Sigmoid colon (tissue), 7 donors: ENCODE measurements at places on chromosomes 2 and 18. TPM values are rescaled to one million over a fixed set of nuclear protein-coding genes. Genes with fewer than 3 reads are reported as not detected.

Gene NIFK
- polyA plus RNA-seq = 23.4 TPM

Gene OR6B2
- not detected for polyA plus RNA-seq

Gene EDAR
- polyA plus RNA-seq = 0.87 TPM

Gene OBSL1
- 15.6 TPM for polyA plus RNA-seq

DNA sequence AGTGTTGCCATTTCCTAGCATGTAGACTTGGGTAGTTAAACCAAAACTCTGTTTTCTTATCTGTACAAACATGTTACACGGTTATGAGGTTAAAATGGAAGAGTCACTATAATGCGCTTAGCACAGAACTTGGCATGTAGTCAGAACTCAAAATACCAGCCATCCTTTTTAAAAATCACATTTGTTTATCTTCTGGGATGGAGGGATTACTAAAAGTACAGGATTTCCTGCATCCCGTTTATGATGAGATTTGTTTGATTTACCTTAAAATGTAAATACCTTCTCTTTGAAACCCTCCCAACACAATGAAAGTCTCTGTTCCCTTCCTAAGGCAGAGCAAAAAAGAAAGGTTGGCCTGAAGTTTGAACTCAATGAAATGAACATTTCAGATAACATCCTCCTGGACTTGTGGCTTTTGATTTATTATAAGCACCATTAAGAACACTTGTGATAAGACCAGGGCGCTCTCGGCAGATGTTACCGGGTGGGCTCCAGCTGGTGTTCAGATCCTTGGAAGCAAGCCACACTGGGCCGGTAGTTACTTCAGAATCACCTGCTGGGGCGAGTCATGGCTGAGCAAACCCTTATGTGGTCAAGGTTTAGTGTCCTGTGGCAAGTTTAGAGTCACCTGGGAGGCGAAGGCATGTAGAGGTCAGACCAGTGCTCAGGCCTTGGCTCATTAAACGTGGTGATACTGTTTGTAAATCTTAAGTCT is 105.7 kb downstream of the MGAT5 start:
- H3K4me3 ChIP-seq = no peak overlapping the region
- no peak overlapping the region for H3K27ac ChIP-seq
- no peaks in the 10 kb centered on the region for H3K27me3 ChIP-seq
- peaks cover 16% of the 10 kb centered on the region for H3K36me3 ChIP-seq

DNA sequence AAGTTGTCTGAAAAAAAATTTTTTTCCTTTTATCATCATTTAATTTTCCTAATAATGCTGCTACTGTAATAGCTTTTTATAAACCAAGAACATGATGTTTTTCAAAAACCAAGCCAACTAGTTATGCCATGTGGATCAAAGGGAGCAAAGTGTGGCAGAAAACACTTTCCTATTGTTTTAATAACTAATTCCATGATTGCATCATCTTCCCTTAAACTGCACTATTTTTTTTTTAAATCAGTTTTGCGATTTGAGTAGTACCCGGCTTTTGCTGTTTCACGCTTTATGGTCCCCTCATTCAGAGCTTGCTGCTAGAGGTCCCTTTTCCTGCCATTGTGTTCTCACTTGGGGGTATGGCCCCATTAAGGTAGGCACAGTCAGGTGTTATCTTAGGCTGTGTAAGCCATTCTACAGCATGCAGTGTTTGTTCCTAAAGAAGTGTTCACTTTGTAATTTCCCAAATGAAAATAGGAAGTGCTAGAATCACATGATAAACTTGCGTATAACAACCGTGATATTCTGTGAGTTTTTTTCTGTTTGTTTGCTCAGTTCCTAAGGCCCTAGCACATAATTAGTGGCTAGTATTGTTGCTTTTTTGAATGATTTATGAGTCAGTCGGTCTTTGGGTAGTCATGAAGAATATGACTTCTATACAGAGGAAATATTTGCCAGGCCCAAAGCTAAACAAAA is 225.8 kb downstream of the PTGR3 start:
- no peak for DNase-seq
- H3K36me3 ChIP-seq = no peaks in the 10 kb centered on the region
- no peak overlapping the region for H3K4me3 ChIP-seq
- no peaks in the 10 kb centered on the region for H3K27me3 ChIP-seq

DNA sequence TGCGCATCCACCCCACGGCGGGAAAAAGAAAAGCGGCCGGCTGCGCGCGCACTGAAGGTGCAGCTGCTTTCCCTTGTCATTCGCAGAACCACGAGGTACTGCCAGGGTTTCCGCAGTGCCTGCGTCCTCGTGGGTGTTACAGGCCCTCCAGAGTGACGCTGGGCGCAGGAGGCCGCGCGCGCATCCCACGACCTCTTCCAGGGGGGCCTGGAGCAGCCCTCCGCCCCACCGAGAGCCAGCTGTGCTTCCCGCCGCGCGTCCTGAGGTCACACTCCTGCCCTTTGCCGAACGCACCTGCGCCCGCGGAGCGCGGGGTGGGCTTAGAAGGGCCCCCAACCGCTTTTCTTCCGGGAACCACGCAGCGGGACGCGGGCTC is 378 bp upstream of the IAH1 start:
- peaks cover 45% of the 10 kb centered on the region for H3K4me1 ChIP-seq
- peak overlapping the region; percentile 92 for H3K27ac ChIP-seq
- H3K4me3 ChIP-seq = peak overlapping the region; percentile 63
- DNase-seq = peak; percentile 84
- no peaks in the 10 kb centered on the region for H3K36me3 ChIP-seq

GRCh38 chr2:86171295-86171694 is 24.0 kb downstream of the IMMT start:
- no peaks in the 10 kb centered on the region for H3K27me3 ChIP-seq
- no peaks in the 10 kb centered on the region for H3K36me3 ChIP-seq
- H3K4me1 ChIP-seq = no peaks in the 10 kb centered on the region
- DNase-seq = no peak
- no peak overlapping the region for H3K4me3 ChIP-seq
- no peak overlapping the region for H3K27ac ChIP-seq

DNA sequence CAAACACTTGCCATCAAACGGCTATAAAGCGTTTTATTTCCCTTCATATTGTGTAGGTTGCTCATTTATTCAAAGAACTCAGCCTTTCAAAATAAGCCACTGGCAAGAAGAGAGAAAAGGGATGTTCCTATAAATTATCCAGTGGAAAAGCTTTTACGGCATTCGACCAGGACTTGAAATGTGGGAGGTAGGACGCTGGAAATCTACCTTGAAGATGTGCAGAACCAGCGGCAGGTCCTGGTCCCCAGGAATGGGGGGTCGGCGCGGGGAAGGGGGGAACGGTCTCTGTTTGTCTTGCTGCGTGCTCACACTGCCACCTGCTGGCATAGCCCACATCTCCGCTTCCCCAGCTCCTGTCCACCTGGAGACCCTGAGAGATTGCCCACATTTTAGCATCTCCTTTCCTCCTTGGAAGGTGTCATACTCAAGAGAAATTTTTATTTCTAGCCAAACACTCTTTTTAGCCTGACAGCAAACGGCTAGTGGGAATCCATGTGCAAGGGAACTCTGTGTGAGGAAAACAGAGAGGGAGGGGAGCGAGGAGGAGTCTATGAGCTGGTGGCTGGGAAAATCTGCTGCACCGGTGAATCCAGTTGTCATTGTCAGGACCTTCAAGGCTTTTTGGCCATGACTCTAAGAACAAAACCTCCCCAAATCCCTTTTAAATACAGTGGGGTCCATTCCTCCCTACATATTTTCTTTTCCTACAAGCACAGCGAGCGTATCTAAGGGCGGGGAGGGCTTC is 349.0 kb upstream of the PKDCC start:
- H3K36me3 ChIP-seq = no peaks in the 10 kb centered on the region
- DNase-seq = peak; percentile 68
- H3K27me3 ChIP-seq = no peaks in the 10 kb centered on the region
- no peak overlapping the region for H3K4me3 ChIP-seq
- no peak overlapping the region for H3K27ac ChIP-seq
- peaks cover 3% of the 10 kb centered on the region for H3K4me1 ChIP-seq

DNA sequence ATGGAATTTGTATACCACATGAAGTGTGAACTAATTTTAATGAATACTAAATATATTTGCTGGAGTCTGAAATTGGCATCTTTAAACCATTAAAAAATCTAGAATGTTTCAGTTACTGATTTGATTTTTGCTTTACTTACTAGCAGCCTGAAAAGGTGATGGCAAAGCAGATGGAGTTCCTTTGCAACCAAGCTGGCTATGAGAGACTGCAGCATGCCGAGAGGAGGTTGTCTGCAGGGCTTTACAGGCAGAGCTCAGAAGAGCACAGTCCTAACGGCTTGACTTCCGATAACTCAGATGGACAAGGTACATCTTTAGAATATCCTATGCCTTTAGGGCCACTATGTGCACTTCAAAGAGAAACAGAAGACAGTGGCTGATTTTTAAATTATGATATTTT is 36.5 kb downstream of the NAB1 start:
- no peak overlapping the region for H3K4me3 ChIP-seq
- DNase-seq = no peak
- H3K36me3 ChIP-seq = peaks cover 9% of the 10 kb centered on the region
- no peak overlapping the region for H3K27ac ChIP-seq
- no peaks in the 10 kb centered on the region for H3K4me1 ChIP-seq

- no peak for DNase-seq
- H3K27me3 ChIP-seq = no peaks in the 10 kb centered on the region
- H3K27ac ChIP-seq = no peak overlapping the region
- H3K36me3 ChIP-seq = no peaks in the 10 kb centered on the region
Measured at GRCh38 chr18:75896865-75897264, 469.4 kb upstream of the SMIM21 start.

DNA sequence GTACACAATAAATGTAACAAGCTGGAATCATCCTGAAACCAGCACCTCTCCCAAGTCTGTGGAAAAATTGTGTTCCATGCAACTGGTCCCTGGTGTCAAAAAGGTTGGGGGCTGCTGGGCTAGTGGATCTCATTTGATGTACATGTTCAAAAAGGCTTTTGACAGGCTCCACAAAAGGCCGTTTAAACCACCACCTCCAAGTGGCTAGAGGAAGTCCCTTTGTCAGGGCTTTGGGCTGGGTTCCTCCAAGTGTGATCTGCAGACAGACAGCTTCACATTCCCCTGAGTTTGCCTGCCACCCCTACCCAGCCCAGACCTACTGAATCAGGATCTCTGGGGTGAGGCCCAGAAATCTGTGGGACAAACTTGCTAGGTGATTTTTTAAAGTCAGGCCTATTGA is 84.7 kb downstream of the TGFA start:
- H3K36me3 ChIP-seq = no peaks in the 10 kb centered on the region
- no peak overlapping the region for H3K4me3 ChIP-seq
- no peak overlapping the region for H3K27ac ChIP-seq

DNA sequence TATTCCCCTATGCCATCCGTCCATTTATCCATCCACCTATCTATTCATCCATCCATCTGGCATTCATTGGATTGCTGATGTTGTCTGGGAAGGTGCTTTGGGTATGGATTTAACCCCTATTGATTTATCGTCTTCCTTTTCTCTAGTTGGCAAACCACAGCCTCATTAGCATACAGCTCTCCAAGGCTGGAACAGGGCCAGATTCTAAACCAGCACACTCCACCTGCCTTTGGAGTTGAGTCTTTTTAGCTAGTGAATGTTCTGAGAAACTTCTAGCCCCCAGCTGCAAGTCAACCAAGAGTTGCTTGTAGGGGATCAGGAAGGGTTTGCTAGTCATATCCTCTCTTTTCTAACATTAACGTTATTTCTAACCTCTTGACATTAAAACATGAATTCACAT is 90.7 kb downstream of the NRP2 start:
- no peaks in the 10 kb centered on the region for H3K36me3 ChIP-seq
- H3K4me3 ChIP-seq = no peak overlapping the region
- H3K4me1 ChIP-seq = peaks cover 97% of the 10 kb centered on the region
- no peaks in the 10 kb centered on the region for H3K27me3 ChIP-seq

DNA sequence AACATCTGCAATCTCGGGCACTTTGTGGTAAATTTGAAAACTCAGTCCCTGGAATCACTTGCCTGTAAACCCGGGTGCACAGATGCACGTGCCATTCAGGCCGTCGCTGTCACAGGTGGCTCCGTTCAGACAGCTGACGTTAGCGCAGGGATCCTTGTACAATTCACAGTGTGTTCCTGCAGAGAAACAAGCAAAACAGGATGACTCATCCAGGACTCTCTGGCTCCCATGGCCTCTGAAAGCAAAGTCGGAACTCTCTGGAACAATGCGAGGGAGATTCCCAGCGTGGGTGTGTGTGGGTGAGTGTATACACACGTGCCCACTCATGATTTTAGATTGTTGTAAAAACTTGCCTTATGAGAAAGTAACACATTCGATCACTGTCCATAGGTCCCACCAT is 136.1 kb upstream of the PID1 start:
- peak; percentile 94 for DNase-seq
- no peaks in the 10 kb centered on the region for H3K27me3 ChIP-seq
- H3K36me3 ChIP-seq = no peaks in the 10 kb centered on the region
- no peak overlapping the region for H3K4me3 ChIP-seq

GRCh38 chr2:214035091-214035852 is 375.6 kb upstream of the VWC2L start:
- no peak overlapping the region for H3K27ac ChIP-seq
- no peak overlapping the region for H3K4me3 ChIP-seq
- no peaks in the 10 kb centered on the region for H3K36me3 ChIP-seq

DNA sequence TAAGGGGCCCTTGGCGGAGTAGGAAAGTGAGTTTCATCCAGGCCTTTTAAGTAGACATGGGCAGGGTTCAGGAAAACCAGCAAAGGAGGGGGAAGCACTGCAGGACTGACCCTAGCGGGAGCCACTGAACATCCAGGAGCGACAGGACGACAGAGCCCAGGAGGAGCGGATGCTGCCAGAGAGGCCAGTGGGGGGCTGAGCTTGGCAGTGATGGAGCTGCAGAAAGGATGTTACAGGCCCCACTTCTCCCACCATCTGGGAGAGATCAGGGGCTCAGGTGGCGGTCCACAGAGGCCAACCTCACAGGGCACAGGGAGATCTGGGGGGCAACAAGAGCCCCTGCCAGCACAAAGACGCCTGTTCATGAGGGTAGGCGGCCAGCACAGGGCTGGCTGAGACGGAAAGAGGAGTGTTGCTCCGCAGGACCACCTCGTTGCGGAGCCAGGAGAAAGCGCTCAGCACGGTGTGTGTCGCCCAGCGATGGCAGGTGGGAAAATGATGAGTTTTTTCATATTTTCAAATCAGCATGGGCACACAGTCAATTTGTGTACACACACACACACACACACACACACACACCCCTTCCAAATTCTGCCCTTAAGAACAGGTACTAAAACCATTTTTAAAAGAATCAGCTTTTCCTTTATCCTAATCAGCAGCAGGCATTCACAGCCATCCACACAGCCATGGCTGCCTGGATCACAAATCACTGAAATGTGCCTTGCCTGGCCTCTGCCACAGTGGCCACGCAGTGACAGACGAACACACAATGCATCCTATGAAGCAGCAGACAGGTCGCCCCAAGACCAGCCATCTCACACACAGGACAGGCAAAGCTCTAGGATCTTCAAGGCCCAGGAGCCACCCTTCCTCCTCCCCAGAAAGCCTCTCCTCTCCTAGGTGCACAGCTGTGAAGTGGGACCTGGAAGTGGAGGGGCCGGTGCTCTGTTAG is 63.2 kb downstream of the NDUFA10 start:
- no peak overlapping the region for H3K27ac ChIP-seq
- H3K4me1 ChIP-seq = peaks cover 26% of the 10 kb centered on the region
- no peaks in the 10 kb centered on the region for H3K27me3 ChIP-seq
- H3K4me3 ChIP-seq = no peak overlapping the region
